ENCODE measurements at places on chromosomes 16 and 17. TPM values are rescaled to one million over a fixed set of nuclear protein-coding genes. Genes with fewer than 3 reads are reported as not detected.

Gene FNDC8
- total RNA-seq: not detected

Gene KRTAP16-1
- total RNA-seq: not detected

Gene TM4SF5
- not detected for total RNA-seq

Gene MCRIP1
- total RNA-seq: 90.9 TPM

Gene TMEM220
- total RNA-seq: 0.98 TPM

Gene NOL11
- total RNA-seq: 96.9 TPM

Gene SHISA6
- total RNA-seq: not detected

Gene STH
- not detected for total RNA-seq

Gene NRN1L
- total RNA-seq: not detected

Gene OTOP2
- total RNA-seq: not detected

Gene ZPBP2
- total RNA-seq: not detected

Gene KRTAP9-8
- total RNA-seq: not detected

Gene NHERF2
- 160 TPM for total RNA-seq
